Left colon (tissue), 2 donors: ENCODE measurements at places on chromosomes 6 and 20. TPM values are rescaled to one million over a fixed set of nuclear protein-coding genes. Genes with fewer than 3 reads are reported as not detected.

The CHMP4B gene
- total RNA-seq: 233 TPM

The RAB44 gene
- 0.42 TPM for total RNA-seq

The LPA gene
- not detected for total RNA-seq

The THBS2 gene
- 5.0 TPM for total RNA-seq

The PAX1 gene
- total RNA-seq: not detected

The WFDC2 gene
- 108 TPM for total RNA-seq

The FAM50B gene
- total RNA-seq: 2.7 TPM

The TP53TG5 gene
- total RNA-seq: 0.59 TPM

The SCRT2 gene
- total RNA-seq: not detected

The VIP gene
- total RNA-seq: 11.5 TPM

The PPP1R16B gene
- 4.4 TPM for total RNA-seq

The GPR63 gene
- 1.1 TPM for total RNA-seq

The HTR1B gene
- total RNA-seq: not detected

The RIPOR3 gene
- 3.9 TPM for total RNA-seq

The HLA-DRB1 gene
- 34.7 TPM for total RNA-seq

The KCNK16 gene
- not detected for total RNA-seq

The ELOVL2 gene
- total RNA-seq: 0.14 TPM

The MMP24 gene
- 0.59 TPM for total RNA-seq

The CALHM5 gene
- total RNA-seq: 0.64 TPM

The AVP gene
- not detected for total RNA-seq

The PKHD1 gene
- 0.20 TPM for total RNA-seq
